ENCODE measurements at places on chromosomes 5 and 9. TPM values are rescaled to one million over a fixed set of nuclear protein-coding genes. Genes with fewer than 3 reads are reported as not detected.

The ZNF300 gene
- 13.1 TPM for total RNA-seq

The CFAP157 gene
- total RNA-seq, result not detected

The NRG2 gene
- not detected for total RNA-seq

The RORB gene
- total RNA-seq, result 0.02 TPM

The PCDH12 gene
- total RNA-seq, result 0.57 TPM

The OR1J2 gene
- total RNA-seq, result not detected

The PPP3R2 gene
- total RNA-seq, result not detected

The BTF3 gene
- 729 TPM for total RNA-seq

DNA sequence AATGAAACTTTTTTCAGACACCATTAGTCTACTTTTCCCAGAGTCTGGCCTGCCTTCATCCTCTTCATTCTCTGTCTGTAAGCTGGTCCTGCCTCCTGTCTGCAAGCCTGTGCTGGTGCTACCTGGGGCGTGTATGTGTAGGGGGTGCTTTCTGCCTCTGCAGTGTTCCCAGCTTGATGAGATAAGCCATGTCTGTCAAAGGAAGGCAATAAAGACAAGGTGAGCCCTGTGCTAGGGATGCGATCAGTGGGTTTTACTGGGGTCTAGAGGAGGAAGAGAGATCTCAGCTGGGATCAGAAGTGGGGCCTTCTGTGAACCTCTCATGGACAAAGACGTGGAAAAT, 78.0 kb upstream of the TGFBR1 start:
- H3K27ac ChIP-seq, result no peak overlapping the region
- H3K27me3 ChIP-seq, result no peaks in the 10 kb centered on the region
- DNase-seq, result no peak
- no peaks in the 10 kb centered on the region for H3K36me3 ChIP-seq
- no peak overlapping the region for H3K4me3 ChIP-seq

GRCh38 chr5:171270136-171270535, 38.9 kb upstream of the TLX3 start:
- no peak overlapping the region for H3K27ac ChIP-seq
- H3K4me3 ChIP-seq, result no peak overlapping the region
- H3K36me3 ChIP-seq, result no peaks in the 10 kb centered on the region
- no peaks in the 10 kb centered on the region for H3K27me3 ChIP-seq
- DNase-seq, result no peak

GRCh38 chr5:28046596-28046995, 1008.2 kb upstream of the CDH9 start:
- no peak overlapping the region for H3K27ac ChIP-seq
- H3K27me3 ChIP-seq, result no peaks in the 10 kb centered on the region
- no peak for DNase-seq
- H3K4me1 ChIP-seq, result no peaks in the 10 kb centered on the region

DNA sequence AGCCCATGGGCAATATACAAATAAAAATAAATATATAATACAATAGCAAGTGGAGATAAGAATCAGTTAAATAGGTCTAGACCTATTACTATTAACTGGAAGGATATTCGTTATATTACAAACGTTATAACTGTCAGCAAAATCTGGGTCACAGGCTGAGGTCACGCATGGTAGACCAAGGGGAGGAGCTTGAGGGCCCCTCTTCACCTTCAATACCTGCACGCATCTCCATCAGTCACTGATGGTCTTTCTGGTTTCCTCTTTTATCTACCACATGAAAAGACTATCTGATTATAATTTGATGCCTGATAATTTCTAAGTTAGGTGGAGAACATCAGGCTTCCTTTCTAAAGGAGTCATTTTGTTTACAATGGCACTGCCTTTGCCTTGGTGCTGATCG, 43.2 kb downstream of the MAT2B start:
- H3K4me1 ChIP-seq, result no peaks in the 10 kb centered on the region
- DNase-seq, result no peak
- H3K27me3 ChIP-seq, result peaks cover 41% of the 10 kb centered on the region
- H3K27ac ChIP-seq, result no peak overlapping the region
- no peak overlapping the region for H3K4me3 ChIP-seq
- no peaks in the 10 kb centered on the region for H3K36me3 ChIP-seq

- no peak for DNase-seq
- no peak overlapping the region for H3K4me3 ChIP-seq
- H3K27ac ChIP-seq, result no peak overlapping the region
- no peaks in the 10 kb centered on the region for H3K27me3 ChIP-seq
- peaks cover 77% of the 10 kb centered on the region for H3K36me3 ChIP-seq
These were observed 12.4 kb downstream of the BRD3OS start for GRCh38 chr9:134037641-134038040.

GRCh38 chr9:80030801-80031200, 459.0 kb downstream of the TLE4 start:
- no peak overlapping the region for H3K27ac ChIP-seq
- H3K4me3 ChIP-seq, result no peak overlapping the region
- H3K4me1 ChIP-seq, result no peaks in the 10 kb centered on the region
- no peaks in the 10 kb centered on the region for H3K36me3 ChIP-seq
- no peak for DNase-seq
- no peaks in the 10 kb centered on the region for H3K27me3 ChIP-seq

DNA sequence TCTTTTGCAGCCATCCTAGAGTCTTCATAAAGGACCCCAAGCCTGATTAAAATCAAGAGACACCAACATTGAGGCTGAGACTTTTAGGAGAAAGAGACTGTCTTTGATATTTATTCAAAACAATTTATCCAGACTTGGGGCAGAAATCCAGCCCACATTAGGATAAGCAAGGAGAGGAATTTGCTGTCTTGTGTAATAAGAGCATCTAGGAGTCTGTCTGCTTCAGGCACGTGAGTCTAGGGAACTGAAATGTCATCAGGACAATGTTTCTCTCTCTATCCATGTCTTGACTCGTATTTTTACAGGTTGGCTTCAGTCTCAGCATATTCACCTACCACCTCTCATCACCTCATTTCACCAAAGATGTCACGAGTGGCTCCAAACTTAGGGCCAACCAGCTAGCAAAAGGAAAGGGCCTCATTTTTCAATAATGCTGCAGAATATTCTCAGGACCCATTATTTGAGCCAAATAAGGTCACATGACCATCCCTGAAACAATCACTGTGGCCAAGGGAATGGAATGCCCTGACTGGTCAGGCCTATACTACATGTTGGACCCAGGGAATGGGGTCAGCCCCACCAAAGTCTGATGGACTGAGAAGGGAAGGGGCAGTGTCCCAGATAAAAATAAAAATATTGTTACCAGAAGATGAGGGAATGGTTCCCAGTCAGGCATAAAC, 70.3 kb upstream of the SAP30L start:
- no peak overlapping the region for H3K27ac ChIP-seq
- H3K36me3 ChIP-seq, result no peaks in the 10 kb centered on the region
- DNase-seq, result no peak
- no peaks in the 10 kb centered on the region for H3K27me3 ChIP-seq
- peaks cover 19% of the 10 kb centered on the region for H3K4me1 ChIP-seq

DNA sequence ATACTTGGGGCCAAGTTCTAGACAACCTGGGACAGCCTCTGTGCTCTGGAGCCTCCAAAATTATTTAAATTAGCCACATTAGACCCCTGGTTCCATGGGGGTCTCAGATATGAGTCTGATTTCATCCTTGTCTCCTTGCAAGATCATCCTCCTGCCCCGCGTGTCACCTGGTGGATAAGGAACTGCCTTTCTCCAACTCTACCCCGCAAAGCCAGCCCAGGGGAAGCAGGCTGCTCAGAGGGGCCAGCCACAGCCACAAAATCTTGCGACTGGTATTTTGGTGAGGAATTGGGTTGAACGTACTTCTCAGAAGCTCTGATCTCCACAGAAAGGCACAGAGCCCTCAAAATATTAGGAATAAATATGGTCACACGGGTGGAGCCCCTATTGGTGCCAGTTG, 101.2 kb downstream of the AK8 start:
- H3K4me3 ChIP-seq, result no peak overlapping the region
- no peak overlapping the region for H3K27ac ChIP-seq
- no peak for DNase-seq
- no peaks in the 10 kb centered on the region for H3K36me3 ChIP-seq
- H3K27me3 ChIP-seq, result peaks cover 14% of the 10 kb centered on the region

DNA sequence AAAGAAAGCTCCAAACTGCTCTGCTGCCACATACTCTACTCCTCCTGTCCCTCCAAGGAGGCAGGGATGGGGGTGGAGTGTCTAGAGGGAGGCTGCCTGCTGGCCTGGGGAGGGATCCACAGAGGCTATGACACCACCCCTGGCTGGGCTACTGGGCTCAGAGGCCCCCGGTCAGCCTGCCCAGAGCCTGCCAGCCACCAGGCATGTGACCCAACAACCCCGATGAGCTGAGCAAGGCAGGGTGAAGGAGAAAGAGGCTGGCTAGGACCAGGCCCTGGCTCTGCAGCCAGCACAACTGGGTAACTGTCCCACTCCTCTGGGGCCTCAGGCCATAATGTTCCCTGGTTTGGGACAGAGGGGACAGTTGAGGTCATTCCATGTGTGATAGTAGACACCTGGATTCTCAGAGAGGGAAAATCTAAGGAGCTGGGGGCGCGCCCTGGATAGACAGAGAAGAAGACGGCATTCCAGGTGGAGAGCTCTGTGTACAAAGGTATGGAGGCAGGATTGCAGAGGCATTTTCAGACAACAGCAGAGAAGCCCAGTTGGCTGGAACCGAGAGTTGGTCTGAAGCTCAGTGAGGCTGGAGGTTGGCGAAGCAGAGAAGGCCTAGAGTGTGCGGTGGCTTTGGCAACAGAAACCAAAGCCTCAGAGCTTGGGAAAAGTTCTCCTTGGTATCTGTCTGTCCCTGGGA, 33.8 kb upstream of the IL17B start:
- H3K36me3 ChIP-seq, result no peaks in the 10 kb centered on the region
- no peak overlapping the region for H3K27ac ChIP-seq
- H3K4me3 ChIP-seq, result no peak overlapping the region
- no peak for DNase-seq
